Activated T-cell treated with anti-CD3 and anti-CD28 coated beads for 1 hour (primary cell): ENCODE measurements at places on chromosomes 6 and 20.

GRCh38 chr6:149856256-149856994 lies 7.7 kb downstream of the LRP11 start:
- DNase-seq = no peak

- no peak for DNase-seq
Observed at GRCh38 chr6:148866657-148867268, 119.9 kb downstream of the UST start.

GRCh38 chr20:10505827-10506226 lies 70.7 kb downstream of the SLX4IP start:
- no peak for DNase-seq

- DNase-seq = no peak
Observed at GRCh38 chr20:63070301-63070625, 63.5 kb upstream of the BHLHE23 start.

- no peak for DNase-seq
Observed at GRCh38 chr6:111210194-111210728, 123.0 kb downstream of the SLC16A10 start.

- no peak for DNase-seq
Observed at GRCh38 chr6:15335385-15335784, 89.5 kb downstream of the JARID2 start.

GRCh38 chr6:166955121-166955864 lies 1.1 kb downstream of the RNASET2 start:
- DNase-seq = no peak

DNA sequence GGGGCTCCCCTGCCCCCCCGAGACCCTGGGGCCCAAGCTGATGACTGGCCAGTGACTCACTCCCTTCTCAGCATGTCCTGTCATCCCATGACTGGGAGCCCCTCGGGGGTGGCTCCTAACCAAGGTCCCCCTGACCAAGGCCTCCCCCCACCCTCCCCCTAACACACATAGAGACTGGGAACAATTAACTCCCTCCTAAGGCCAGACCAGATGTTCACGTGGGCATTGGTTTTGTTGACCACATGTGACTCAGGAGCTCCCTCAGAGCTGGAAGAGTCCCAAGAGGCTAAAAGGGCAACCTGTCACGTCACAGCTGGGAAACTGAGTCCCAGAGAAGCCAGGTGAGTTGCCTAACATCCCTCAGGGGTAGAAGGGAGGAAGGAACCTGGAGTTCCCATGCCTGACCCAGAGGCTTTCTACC lies 10.6 kb upstream of the CCN5 start:
- no peak for DNase-seq

DNA sequence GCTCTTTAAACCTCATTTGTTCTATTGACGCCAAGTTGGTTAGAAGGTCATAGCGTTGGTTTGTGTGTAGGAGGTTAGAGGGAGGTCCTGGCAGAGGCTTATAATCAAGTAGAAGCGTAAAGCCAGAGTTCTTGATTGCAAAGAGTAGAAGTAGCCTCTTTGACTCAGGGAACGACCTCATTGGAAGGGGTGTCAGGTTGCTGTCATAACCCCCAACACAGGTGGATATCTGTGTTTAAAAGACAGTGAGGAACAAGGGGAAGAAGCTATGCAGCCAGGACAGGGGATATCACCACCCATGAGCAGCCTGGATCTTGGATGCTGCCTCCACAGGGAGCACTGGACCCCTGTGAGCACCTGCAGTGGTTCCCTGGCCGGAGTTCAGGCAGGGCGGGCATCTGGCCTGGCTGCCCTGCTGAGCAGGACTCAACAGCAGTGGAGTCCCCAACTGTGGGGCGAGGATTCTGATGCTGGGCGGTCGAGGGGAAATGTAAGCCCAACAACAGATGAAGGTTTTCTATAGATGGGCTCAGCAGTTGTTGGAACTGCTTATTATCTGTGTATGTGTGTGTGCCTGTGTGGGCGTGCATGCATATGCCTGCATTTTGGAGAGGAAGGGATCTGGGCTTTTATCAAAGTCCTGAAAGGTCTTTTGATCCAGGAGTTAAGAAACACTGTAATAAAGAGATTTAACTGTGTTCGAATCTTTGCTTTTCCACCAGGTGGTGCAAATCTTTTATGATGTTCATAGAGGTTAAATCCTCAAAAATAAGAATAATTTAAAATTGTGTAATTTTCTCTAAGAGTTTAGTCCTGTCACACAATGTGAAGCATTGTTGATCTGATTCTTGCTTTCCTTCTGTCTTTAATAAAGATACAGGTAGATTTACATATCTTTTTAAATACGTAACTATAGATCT lies 27.7 kb downstream of the HIVEP1 start:
- no peak for DNase-seq

DNA sequence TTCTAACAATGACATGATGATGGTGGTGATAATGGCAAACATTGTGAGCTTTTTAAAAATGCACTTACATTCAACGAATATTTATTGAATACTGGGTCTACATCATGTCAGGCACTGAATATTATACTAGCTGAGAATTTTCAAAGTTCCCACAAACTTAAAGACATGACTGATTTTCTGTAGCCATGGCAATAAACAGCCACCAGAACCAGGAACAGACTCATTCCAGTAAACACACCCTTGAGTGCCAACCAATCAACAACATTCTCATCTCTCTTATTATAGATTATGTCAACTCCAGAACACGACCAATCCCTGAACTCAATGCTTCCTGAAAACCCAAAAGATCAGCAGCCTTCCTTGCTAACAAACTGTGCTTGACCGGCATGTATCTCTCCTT lies 212.4 kb upstream of the RUNX2 start:
- DNase-seq = no peak

DNA sequence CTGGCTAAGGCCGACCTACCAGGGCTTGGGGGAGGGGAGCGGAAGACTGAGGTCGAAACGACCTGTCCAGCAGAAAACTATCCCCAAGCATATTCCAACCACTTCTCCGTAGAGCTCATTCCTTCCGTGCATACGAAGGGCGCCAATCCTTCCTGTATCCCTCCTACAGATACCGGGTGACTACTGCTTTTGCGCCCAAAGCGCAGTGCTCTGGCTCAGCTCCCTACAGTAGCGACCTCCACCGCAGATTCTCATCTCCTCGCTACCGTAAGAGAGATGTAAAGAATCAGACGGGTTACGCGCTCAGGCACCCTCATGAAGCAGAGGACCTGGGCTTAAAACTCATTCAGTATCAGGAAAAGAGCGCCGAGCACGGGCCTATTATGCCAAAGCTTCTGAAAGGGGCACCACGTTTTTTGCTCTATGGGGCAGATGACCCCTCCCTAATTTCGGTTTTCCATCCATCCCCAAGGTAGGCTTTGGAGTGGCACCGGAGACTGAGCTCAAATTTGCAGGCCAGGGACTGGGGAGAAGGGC lies 563 bp upstream of the NNAT start:
- DNase-seq = no peak
